AG09319 (cell line): ENCODE measurements at places on chromosomes 12 and 14.
A peak's percentile ranks its signal among the peaks of the same experiment; 100 is the strongest.

- no peak for DNase-seq
These were observed 163.5 kb downstream of the KITLG start for GRCh38 chr12:88416786-88417185.

DNA sequence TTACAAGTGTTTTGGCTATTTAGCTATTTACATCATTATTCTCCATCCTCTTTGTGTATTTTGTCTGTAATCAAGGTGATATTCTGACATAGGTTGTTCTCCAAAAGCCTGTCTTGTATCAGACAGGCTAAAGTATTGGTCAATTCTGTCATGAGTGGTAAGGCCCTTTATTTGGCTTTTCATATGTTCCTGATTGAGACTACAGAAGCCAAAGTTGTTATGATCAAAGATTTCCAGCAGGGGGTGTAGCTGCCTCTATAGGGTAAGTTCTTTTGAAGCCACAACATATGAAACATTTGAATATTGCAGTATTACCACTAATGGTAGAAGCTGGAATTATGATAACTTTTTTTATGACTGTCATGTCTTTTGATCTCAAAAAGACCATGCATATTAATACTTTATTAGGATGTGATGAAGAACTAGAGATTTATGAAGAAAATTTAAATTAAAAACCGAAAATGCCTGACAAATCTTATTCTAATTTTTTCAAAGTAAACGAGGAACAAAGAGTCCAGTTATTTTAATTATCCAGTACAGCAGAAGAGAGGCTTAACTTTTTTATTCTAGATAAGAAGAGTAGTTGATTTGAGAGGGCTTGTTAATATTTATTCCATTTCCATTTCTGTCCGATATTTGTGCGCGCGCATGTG, 3.4 kb upstream of the ARHGAP5 start:
- DNase-seq: peak; percentile 69

- no peak for DNase-seq
These were observed 9.9 kb downstream of the DHRS2 start for GRCh38 chr14:23645812-23646647.

GRCh38 chr12:108116254-108116653, 12.8 kb upstream of the WSCD2 start:
- DNase-seq: no peak

- no peak for DNase-seq
These were observed 26.7 kb downstream of the DCP1B start for GRCh38 chr12:1977588-1977987.

- DNase-seq: no peak
These were observed 337.7 kb downstream of the EMP1 start for GRCh38 chr12:13534242-13534641.

DNA sequence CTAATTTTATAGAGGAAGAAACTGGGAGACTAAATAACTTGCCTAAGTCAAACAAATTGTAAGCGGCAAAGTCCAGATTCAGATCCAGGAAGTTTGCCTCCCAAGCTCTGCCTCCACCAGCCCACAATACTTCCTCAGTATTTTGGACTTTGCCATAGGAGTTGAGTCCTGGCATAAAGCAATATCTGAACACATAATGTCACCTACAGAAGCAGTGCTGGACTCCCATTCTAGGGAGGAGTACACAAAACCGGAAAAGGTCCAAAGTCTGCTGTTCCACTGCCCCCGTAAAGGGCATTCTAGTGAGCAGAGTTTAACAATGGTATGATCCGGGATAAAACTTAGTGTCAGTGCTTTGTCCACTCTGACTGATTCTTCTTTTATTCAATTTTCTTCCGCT, 340.5 kb downstream of the FUT8 start:
- no peak for DNase-seq

DNA sequence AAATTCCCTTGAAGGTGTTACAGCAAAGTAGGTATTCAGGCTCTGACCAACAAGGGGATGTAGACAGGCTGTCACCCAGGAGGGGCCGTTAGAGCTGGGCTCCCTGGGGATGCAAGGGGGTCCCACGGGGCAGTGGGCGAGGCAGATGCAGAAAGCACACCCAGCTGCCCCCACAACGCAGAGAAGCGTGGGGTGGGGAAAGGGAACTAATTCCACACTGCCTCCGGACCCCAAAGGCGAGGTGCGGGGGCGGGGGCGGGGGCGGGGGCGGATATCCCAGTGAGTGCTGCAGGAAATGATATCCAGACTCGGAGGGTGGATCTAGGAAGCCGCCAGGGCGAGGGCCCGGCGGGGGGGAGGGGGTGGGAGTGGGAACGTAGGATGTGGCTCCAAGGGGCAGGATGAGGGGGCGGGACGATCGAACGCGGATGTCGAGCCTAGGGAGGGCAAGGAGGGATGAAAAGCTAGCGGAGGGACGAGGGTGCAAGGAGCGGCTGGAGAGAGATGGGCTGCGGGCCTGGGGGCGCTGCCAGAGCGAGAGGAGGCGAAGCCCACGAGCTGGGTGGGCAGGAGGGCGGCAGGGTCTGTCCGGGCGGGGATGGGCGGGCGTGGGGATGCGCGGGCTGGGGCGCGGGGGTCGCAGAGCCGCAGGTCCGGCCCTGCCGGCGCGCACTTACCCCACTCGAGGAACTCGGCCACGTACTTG, 874 bp downstream of the CDC42BPB start:
- no peak for DNase-seq

GRCh38 chr14:26765301-26765700, 167.5 kb upstream of the NOVA1 start:
- no peak for DNase-seq

DNA sequence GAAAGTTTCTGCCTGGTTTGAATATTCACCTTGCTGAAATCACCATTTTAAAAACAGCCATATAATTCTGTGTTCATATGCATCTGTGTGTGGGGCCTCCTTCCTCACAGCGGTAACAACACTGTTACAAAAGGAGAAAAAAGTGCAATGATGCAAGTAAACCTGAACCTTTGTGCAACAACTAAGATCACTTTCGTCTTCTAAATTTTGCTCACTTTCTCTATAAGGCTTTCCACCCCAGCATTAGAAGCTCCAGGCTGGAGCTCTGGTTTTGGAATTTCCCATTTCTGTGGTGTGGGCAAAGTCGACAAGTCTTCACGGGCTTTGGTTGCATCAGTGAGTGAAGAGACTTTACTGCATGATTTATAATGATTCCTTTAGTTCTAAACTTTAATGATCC, 18.4 kb downstream of the FGD6 start:
- DNase-seq: no peak

DNA sequence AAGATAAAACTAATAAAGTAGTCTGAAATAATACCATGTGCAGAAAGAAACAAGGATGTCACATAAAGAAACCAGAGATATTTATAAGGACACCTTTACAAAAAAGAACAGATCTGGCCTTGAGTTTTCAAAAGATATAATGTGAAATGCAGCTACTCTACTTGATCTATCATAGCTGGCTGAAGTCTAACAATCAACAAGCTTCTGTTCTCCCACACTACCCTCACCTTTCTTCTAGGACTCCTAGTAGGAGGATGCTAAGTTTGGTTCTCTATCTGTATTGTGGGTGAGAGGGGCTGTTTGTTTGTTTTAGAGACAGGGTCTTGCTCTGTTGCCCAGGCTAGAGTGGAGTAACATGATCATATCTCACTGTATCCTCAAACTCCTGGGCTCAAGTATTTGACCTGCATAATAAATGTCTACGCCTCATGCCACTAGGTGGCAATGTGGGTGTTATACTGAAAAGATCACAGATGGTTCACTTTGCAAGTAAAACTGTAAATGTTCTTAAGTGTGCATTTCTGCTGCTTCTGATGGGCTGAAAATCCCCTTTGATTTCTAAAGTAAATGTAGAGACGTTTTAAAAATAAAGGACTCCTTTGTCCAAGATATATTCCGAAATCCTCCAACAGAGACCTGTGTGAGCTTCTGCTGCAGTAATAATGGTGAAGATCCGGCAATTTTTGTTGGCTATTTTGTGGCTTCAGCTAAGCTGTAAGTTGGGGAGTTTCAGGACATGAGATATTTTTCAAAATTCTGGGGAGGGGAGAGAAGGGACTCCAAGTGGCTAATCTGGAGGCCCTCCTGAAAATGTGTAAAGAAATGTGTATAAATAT, 269.3 kb downstream of the DAD1 start:
- DNase-seq: no peak

GRCh38 chr14:77206261-77206824, 24.7 kb downstream of the TMEM63C start:
- no peak for DNase-seq

- DNase-seq: no peak
These were observed 120.9 kb upstream of the MIS18BP1 start for GRCh38 chr14:45373877-45374276.

DNA sequence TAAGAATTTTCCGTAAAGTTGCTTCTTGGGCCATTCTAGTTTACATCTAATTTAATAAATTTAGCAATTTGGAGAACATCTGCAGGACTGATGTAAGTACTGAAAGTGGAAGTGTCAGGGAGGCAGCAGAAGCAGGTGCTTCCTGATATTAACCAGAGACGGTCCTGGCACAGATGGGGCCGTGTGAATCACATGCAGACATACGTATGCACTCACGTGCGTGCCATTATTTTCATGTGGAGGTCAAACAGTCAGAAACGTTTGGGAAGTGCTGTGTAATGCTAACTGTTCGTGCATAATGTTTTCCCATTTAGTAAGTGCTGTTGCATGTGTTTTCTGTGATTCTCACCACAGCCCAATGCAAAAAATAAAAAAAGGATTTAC, 87.8 kb upstream of the DYNC1H1 start:
- DNase-seq: no peak
